ENCODE measurements at places on chromosomes 4 and X. TPM values are rescaled to one million over a fixed set of nuclear protein-coding genes. Genes with fewer than 3 reads are reported as not detected.

MTM1 gene
- total RNA-seq = 19.5 TPM

MAGEA1 gene
- not detected for total RNA-seq

GRCh38 chr4:104017213-104017612, 297.4 kb upstream of the TACR3 start:
- DNase-seq = no peak

ARX gene
- not detected for total RNA-seq

GRCh38 chr4:40874901-40875300, 125.1 kb downstream of the NSUN7 start:
- DNase-seq = no peak

USP38 gene
- 28.8 TPM for total RNA-seq

DNA sequence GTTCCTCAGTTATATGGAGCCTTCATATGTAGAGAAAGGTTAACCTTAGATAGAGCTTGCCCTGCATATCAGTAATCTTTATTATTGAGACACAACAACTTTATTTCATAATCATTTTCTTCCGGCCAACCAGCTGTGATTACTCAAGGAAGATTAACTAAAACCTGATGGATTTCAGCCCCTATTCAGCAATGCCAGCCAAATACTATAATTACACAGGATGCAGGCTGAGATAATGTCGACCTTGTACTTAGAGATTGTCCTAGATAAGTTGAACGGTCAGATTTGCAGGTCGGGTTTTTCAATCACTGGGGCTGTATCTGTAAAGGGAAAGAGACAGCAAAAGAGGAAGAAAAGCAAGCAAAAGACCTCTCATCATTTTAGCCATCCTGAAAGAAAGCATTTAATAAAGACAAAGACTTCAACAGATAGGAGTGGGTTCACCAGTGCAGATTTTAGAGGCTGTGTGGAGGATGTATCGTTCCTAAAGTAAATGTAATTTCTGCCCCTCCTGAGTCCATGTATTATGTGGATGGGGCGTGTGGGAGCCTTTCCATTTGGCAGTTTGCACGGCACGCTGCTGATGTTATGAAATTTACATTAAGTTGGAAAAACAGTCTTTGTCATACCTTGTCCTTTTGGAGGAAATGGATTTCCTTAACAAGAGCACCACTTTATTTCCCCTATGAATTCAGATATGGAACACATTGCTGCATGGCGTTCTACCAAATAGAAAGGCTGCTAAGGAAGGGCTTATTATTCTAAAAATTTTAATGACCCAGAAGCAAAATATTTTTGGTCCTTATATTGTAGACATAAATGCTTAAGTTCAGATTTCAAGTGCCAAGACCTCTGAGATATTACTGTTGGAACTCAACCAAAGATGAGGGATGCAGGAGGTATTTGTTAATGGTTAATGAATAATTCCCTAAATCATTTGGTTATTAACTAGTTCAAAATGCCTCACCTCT, 496.7 kb downstream of the SPRY1 start:
- no peak for DNase-seq

DNA sequence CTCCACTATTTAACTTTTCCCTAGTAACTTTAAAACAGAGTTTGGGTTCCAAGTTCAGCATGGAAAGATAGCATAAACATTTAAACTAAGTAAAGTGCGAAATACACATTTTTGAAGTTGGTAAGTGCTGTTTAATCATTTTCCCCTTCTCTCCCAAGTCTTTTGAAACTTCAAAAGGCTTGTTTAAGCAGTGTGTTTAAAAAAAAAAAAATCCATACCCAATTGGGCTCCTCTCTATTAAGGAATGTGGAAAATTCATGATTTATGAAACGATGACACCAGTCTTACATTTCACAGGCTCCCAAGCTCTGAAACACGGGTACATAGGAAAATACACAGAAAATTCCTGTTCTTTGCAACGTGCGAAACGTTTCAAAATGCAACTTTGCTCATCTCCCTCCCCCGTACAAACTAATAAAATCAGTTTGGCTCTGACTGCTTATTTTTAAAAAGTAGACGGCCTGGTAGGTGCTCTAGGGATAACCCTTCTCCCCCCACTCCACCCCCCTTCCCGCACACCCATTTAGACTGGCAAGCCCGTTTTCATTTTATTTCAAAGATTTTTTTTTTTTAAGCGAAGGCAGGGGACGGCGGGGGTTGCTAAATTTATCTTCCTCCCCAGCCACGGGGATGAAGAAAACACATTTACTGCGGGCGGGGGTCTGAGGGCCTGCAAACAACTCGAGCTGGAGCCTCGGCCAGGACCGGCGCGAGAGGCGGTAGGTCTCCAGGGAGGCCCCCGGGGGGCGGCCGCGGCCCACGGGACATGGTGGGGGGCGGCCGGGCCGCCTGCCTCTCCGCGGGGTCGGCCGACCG, 786 bp upstream of the ZFX start:
- no peak for DNase-seq

GRCh38 chr4:166012129-166013030, 139.3 kb downstream of the TLL1 start:
- DNase-seq = no peak

GRCh38 chr4:144338148-144338547, 197.6 kb upstream of the GYPA start:
- DNase-seq = no peak

CORIN gene
- 0.04 TPM for total RNA-seq

DNA sequence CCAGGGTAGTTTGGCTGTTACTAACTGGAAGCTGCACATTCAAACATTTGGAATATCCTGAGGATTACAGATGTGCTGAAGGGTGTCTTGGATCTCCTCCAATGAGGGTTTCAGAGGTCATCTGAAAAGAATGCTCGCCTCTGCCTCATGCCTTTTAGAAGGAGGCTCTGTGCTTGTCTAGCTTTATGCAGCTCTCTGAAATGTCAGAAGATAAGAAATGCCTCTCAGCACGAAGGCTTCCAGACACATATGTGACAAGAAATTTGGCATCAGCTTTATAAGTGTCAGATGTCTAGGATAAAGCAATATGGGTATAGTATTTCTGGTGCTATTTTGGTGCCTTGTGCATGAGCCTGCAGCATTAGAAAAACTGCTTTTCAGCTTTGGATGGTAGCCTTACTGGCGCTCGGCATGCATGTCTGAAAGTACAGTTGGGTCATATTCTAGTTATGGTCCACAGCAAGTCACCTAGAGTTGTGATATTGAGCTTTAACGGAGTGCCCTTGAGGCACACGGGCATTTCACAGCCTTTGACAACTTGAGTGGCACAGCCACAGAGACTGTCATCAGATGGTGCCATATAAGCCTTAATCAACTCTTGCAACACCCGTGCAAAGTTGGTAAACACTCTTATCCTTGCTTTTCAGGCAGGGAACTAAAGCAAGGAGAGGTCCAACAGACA, 70.8 kb upstream of the PGRMC2 start:
- no peak for DNase-seq

C4orf50 gene
- 0.37 TPM for total RNA-seq

GRCh38 chr4:23441530-23442069, 448.2 kb downstream of the PPARGC1A start:
- DNase-seq = no peak

DNA sequence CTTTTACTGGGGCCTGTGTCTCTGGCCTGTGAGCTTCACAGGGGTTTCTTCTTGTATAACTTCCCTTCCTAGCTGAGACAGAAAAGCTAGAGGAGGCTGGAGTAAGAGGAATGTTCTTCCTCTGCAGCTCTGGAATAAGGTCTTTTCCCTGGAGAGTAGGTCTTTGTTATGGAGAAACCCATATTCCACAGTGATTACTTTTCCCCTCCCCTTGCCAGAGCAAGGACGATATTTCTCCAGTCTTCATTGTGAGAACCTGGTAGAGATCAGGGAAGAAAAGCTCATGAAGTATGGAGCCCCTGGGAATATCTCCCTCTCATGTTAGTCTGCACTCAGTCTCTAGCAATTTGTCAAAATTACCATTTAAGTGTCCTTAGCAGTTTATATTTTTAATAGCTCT, 18.7 kb upstream of the GLRB start:
- DNase-seq = no peak

- no peak for DNase-seq
Observed at GRCh38 chrX:9188117-9188516, 154.2 kb upstream of the FAM9B start.

DNA sequence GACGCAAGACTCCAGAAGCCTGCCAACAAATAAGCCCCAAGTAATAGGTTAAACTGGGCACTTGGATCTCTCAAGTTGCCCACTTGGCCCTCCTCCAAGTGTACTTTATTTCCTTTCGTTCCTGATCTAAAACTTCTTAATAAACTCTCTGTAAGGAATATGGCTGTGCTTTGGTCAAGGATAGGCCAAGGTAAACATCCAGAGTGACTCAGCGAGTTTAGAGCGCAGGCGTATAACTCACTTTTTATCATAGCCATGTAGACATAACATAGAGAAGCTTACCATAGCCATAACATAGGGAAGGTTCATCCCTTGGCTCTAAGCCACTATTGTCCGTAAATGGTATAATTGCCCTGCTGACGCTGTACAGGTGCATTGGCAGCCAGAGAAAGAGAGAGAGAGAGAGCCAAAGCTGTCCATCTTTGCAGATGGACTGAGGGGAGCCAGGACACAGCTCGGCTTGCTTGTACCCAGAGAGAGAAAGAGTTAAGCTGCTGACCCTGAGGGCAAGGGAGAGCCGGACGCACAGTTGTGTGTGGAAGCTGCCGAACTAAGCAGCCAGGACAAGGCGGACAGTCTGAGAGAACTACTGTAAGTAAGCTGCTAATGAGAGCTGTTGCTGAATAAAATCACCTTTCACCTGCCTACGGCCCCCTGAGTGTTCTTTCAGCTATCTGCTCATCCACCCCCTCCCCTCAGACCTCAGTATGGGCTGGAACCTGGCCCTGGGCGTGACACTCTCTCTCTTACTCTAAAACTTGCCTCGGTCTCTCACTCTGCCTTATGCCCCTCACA, 1.8 kb downstream of the TLR1 start:
- no peak for DNase-seq

NAT8L gene
- 0.55 TPM for total RNA-seq

- DNase-seq = no peak
Observed at GRCh38 chr4:94530073-94530472, 78.3 kb downstream of the PDLIM5 start.

ALB gene
- total RNA-seq = not detected

DNA sequence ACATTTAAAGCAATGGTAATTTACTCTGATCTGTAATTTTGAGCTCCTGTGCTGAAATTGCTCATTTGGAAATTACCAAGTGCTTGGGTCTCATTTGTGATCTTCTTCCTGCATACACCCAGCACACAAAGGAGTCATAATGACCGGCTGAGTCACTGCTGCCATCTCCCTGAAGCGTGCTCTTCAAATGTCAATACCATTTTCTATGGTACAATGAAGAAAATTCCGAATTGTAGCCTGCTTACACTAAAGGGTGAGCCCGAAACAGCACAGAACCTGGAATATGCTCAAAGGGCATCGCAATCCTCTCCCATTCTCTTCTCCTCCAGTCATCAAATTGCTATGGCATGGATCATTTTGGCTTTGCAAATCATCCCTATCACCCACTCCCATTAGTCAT, 140.5 kb downstream of the GRIA3 start:
- DNase-seq = no peak

CPXCR1 gene
- total RNA-seq = not detected

GRCh38 chrX:63979480-63979879, 194.5 kb upstream of the ARHGEF9 start:
- no peak for DNase-seq

SLC49A3 gene
- total RNA-seq = 0.80 TPM

- no peak for DNase-seq
Observed at GRCh38 chrX:47817421-47817820, 19.3 kb upstream of the ZNF81 start.

PWWP3B gene
- not detected for total RNA-seq

- DNase-seq = no peak
Observed at GRCh38 chrX:68895341-68895755, 66.5 kb downstream of the EFNB1 start.

GRCh38 chrX:149152941-149153340, 352.2 kb downstream of the IDS start:
- no peak for DNase-seq

DNA sequence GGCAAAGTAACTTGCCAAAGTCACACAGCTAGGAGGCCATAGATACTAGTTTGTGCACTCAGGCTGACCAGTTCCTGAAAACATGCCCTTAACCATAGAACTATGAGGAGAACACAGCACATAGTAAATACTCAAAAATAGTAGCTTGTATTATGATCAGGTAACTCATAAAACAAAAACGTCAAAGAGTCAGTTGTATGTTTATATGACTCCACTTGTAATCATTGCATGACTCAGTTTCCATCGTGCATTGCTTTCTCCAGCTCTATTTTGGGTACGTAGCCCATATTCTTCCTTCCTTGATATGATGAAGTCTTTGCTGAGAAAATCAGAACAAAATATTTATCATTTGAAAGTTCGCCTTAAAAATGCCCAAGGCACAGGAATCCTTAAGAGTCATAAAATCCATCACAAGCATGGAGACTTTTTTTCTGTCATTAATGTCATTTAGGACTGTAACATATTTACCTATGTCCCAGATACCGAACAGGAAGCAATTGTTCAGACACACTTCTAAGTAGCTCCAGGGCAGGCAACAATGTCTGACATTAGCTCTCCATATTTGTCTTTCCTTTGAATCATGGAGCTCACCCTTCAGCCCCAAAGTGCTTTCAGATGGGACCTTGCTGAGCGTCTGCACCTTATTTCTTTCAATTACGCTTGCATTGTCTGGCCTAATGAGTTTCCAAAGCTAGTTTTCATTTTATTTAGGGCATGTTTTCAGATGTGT, 11.2 kb upstream of the MID1 start:
- no peak for DNase-seq

DNA sequence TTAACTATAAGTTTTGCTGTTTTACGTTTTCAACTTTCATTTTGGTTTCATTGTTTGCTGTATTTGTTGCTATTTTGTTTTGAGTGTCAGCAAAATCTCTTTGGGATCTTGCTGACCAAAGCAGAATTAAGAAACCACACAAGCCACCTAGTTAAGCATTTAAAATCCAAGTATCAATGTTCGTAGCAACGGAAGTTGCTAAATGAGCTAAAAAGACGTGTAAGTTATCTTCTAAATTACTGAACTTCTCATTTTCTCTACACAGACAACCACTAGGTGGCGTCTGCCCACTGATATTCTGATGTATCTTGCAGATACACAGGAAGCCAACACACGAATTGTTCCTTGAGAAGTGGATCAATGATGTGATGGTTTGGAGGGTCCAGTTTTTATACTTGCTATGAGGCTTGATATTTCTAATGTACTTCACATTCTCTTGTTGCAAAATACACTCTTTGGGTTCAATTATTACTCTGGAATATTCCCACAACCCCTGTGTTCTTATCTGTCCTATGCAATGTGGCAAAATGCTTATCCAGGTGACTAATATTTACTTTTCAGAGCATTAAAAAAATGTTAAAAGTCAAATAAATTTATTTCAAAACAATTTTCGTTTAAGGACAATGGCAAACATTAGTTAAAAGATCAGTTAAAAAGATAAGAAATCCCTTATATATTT, 250.5 kb downstream of the TECRL start:
- DNase-seq = no peak

KIT gene
- 0.20 TPM for total RNA-seq

DNA sequence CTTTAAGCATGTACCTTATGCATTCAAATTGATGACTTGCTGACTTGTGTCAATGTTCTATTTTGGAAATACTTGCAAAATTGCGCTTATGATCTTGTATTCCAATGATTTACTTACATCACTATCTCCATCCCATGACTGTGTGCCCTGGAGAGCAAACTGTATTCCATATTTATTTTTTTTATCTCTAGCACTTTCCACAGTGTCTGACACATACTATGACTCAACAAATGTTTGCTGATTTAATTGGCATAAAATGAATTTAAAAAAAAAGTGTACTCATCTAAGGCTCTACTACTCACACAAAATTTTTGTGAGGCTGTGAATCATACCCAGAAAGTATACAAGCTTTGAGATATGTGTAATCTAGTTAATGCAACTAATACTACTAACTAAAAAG, 1066.8 kb upstream of the ADGRL3 start:
- DNase-seq = no peak

SUPT20HL1 gene
- total RNA-seq = not detected

BTC gene
- total RNA-seq = not detected
